ENCODE measurements at places on chromosomes 1 and 21.

DNA sequence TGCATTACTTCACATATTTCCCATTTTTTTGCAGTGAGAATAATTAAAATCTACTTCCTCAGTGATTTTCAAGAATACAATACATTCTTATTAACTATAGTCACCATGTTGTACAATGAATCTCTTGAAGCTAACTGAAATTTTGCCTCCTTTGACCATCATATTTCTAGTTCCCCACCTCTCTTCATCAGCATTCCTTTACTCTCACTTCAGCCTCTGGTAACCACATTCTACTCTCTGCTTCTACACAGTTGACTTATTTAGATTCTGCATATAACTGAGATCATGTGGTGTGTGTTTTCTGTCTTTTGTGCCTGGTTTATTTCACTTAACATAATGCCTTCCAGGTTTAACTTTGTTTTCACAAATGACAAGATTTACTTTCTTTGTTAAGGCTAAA is 304.4 kb upstream of the LYPLAL1 start:
- DNase-seq = no peak

DNA sequence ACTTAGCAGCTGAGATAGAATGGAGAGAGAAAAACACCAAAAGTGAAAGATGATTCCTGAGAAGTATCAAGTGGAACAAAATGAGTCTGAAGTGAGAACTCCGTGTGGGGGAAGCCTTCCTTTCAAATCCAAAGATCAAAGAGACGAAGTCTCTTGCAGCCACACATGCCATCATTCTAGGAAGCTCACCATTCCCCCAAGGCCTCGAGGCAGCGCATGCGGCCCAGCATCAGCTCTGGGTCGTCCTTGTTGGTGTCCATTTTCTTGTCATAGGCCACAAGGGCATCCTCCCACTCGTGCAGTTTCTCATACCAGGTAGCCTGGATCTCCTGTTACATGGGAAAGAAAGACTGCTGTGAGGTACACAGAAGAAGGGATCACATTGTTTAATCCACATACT is 32.2 kb upstream of the ANGPTL7 start:
- no peak for DNase-seq

DNA sequence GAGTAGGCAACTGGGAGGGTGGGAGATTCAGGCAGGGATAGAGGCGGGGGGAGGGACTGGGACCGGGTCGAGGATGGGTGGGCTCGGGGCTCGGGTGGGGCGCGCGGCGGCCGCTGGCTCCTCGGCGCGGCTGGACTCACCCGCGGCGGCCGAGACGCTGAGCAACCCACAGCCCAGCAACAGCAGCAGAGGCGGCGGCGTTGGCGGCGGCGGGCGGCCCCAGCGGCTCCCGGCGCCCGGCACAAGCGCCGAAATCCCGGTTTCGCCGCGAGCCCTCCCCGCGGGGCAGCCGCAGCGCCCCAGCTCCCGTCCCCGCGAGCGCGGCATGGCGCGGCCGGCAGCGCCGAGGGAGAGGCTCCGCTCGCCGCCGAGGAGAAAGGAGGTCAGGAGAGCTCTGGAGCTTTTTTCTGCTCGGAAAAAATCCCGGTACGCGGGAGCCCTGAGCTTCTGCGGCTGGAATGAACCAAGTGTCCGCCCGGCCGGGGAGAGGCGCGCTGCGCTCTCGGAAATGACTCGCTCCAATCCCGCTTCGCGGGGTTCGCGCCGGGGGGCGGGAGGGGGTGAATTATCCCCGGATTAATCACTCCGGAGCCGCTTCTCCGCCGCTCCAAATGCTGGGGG is at the start of gene CSMD2:
TSS of gene CSMD2 (minus strand) at position 460 of the 621 bp plus-strand sequence. CDS start at position 327, 133 bp downstream.
- DNase-seq = peak; percentile 57

DNA sequence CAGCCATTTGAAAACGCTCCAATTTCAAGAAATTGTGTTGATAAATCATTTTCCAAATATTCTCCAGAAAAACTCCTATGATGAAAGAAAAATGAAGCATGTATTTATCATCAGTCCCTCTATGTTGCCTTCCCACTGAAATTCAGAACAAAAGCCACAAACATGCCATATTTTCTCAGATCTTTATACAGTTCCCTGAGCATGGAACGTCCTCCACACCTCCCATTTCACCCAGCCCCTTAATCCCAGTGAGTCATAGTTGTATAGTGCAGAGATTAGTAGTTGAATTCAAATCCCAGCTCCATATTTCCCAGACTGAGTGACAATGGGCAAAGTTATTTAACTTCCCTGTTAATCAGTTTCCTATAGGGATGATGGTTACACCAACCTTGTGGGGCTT is 20.6 kb upstream of the NPL start:
- no peak for DNase-seq

DNA sequence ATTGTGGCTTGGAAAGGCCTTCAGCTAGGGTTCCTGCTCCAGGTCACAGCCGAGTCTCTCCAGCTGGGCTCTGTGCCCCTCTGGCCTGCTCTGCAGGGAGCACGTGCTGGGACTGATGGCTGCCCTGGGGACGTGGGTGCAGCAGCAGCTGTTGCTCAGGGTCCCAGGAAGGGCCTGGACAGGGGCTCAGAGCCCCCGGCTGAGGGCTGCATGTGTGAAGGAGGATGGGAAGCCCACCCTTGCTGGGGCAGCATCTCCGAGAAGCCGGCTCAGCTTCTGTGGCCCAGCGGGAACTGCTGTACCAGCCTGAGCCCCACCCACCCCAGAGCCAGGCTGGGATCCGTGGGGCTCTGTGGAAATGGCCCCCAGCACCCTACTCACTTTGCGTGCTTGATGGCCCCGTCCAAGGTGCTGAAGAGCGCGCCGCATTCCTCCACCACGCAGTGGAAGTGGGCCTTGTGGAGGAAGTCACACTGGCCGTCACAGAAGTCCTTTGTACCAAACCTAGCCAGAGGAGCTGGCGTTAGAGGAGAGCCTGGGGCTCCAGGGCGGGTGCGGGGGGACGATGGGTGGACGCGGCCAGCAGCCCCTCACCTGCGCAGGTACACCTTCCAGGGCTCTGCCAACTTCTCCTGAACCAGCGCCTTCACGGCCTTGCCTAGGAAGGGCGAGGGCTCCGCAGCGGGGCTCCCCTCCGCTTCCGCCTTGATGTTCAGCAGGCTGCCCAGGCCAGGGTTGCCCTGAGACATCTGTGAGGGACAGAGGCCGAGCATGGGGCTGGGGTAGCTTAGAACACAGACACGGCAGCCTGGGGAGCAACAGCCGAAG is 147.5 kb downstream of the CASZ1 start:
- DNase-seq = no peak

GRCh38 chr21:43938751-43939442 is 73.2 kb upstream of the TRAPPC10 start:
- DNase-seq = peak; percentile 59

GRCh38 chr1:17750333-17750732 is 4.8 kb upstream of the ACTL8 start:
- DNase-seq = no peak

DNA sequence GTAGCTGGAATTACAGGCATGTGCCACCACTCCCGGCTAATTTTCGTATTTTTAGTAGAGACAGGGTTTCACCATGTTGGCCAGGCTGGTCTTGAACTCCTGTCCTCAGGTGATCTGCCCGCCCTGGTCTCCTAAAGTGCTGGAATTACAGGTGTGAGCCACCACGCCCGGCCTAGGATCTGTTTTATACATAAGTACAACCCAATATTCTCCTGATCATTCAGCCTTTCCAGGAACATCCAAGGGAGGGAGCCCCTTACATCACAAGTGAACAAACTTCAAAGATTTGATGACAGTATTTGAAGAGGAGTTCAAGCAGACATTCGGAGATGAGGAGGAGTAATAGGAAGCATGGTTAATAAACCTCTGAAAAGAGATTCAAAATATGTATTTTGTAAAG is 54.9 kb upstream of the RAB3GAP2 start:
- no peak for DNase-seq

GRCh38 chr1:151908228-151908691 is 1.1 kb downstream of the THEM4 start:
- DNase-seq = no peak

DNA sequence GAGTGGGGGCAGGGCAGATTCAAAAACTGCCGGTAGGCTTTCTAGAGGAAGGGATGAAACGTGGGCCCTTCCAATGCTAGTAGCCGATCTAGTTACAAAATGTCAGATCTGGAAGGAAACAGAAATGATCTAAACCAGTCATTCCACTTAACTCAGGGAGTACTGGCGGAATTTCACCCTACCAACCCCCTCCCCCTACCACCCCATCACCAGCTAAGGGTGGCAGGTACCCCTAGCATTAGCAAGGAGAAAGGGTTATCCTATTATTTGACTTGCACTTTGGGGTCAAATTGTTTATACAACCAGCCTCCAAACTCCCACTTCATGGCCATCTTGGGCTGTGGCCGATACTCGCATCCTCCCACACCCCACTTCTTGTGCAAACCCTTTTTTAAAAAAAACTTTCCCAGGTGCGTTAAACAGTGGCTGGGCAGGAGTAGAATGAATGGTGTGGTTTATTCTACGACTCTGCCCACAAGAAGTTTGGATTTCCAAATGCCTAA is 644 bp upstream of the MRPL24 start:
- DNase-seq = no peak

- no peak for DNase-seq
Measured at GRCh38 chr1:6126521-6127067, 53.5 kb downstream of the CHD5 start.

- peak; percentile 82 for DNase-seq
Measured at GRCh38 chr1:92080128-92080985, at the start of gene BTBD8. TSS of gene BTBD8 (plus strand) at chr1:92080345. CDS start at chr1:92080572, 227 bp downstream.

DNA sequence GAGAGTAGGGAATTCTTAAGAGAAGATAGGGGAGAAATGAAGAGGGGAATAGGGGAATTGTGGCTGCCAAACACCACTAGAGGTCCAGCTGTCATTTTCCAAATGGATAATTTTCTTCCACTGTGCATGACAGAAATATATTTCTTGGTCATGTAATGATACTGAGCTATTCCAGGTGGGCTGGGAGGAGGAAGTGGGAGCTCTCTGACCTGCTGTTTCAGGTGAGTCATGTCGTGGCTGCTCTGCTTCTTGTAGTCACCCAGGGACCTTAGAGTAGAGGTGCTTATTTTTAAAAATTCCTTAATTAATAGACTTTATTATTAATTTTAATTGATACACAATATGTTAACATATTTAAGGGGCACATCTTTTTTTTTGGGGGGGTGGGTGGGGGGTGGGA is 11.9 kb downstream of the PDE4B start:
- DNase-seq = no peak

- no peak for DNase-seq
Measured at GRCh38 chr1:186404454-186405051, 28.9 kb downstream of the ODR4 start.

- no peak for DNase-seq
Measured at GRCh38 chr1:115531631-115532264, 110.0 kb upstream of the VANGL1 start.

GRCh38 chr1:145997718-145998023 is 1.3 kb upstream of the TXNIP start:
- DNase-seq = no peak

DNA sequence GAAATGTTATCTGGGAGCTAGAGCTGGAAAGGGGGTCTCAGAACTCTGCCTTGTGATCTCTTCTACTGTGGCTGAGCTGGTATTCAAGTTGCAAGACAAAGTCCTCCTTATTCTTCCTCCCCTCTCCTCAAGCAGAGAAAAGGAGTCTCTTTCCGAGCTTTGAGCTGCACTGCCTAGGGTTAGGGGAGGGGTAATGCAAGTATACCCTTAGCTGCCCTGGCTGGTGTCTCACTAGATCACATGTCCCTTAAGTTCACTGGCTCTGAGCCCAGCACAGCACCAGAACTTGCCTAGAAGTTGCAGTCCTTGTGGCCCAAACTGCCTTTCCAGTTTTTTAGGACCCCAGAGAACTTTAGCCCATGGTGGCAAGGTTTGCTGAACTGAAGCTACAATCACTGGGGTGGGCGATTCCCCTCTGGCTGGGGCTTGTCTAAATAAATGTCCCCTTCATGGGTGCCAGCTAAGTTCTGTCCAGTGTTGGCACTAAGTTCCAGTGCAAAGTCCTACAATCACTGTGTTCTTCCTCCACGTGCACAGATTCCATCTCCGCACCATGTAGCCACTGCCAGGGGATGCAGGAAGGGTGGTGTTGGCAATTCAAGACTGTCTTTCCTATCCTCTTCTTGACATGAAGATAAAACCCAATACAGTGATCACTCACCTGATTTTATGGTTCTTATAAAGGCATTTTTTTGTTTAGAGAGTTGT is 22.7 kb upstream of the CHIA start:
- no peak for DNase-seq

DNA sequence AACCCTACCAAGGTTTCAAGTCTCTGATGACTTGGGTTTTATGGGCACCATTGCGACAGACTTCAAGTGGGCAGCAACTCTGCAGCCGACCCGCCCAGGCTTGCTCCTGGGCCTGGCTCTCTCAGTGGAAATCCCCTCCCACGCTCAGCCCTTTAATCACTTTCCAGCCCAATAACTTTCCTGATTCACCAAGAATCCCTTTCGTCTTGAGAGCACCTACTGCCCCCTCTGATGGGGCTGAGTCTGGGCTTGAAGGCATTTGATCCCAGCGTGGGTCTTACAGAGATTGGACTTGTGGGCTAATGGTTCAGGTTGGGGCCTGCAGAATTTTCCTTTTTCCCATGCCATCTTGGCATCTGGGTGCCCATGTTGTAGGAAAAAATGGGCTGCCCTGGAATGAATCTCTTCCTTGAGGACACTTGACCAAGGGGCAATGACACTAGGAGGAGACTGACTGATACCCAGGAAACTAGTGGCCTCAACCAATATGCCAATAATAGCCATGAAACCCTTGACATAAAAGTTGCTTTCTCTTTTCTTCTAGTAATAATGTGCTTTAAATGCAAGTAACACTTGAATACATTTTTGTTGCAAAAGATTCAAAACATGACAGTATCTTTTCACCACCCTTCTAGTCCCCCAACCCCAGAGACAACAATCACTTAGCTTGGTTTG is 7.8 kb upstream of the PHLDA3 start:
- DNase-seq = no peak

DNA sequence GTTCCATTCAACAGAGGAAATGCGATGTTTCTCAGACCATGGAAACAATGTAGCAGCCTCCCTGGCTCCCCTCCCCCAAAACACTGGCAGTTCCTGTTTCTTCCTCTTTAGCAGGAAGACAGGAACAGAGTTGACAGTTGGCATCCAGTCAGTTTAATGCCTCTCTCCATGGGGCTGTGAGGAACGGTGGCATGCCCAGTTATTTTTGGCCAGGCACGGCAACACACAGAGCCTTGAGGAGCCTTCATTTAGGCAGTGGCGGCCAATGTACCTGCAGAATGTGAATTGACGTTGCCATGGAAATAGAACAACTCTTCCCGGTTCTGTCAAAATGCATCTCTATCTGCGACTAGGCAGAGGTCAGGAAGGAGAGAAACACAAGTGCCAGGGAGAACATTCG is 330.6 kb downstream of the DSCAM start:
- peak; percentile 34 for DNase-seq

GRCh38 chr1:107831921-107832320 is 133.1 kb downstream of the VAV3 start:
- no peak for DNase-seq

- DNase-seq = no peak
Measured at GRCh38 chr1:184412472-184412871, 25.6 kb downstream of the C1orf21 start.

DNA sequence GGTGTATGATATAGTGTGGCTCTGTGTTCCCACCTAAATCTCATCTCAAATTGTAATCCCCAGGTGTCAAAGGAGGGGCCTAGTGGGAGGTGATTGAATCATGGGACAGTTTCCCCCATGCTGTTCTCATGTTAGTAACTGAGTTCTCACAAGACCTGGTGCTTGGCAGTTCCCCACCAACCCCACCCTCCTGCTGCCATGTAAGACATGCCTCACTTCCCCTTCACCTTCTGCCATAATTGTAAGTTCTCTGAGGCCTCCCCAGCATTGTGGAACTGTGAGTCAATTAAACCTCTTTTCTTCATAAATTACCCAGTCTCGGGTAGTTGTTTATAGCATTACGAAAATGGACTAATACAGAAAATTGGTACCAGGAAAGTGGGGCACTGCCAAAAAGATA is 1705.3 kb downstream of the NCAM2 start:
- DNase-seq = no peak

Data from right hindlimb (tissue), 1 donor.